Bronchial epithelial cell (primary cell): ENCODE measurements at places on chromosomes 5 and 9.

GRCh38 chr5:174428895-174429294 lies 295.5 kb upstream of the MSX2 start:
- no peak for DNase-seq

- no peak for DNase-seq
Observed at GRCh38 chr9:5665059-5665458, 36.2 kb downstream of the RIC1 start.

DNA sequence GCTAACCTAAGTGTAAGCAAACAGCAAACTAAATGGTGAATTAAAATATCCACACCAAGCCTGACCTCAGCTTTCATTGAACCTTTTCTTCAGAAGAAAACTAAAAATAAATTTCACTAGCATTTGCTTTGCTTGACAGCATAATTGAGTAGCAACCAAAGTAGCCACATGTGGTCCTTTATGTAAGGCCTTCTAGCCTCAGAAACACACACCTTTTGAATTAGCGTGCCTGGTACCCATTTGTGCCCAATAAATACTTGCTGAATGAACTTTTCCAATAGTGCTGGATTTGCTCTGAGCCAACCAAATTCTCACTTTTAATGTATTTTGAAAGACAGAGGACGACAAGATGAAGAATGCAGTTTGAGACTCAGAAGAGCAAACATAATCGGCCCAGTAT lies 2.1 kb upstream of the NIPBL start:
- no peak for DNase-seq

DNA sequence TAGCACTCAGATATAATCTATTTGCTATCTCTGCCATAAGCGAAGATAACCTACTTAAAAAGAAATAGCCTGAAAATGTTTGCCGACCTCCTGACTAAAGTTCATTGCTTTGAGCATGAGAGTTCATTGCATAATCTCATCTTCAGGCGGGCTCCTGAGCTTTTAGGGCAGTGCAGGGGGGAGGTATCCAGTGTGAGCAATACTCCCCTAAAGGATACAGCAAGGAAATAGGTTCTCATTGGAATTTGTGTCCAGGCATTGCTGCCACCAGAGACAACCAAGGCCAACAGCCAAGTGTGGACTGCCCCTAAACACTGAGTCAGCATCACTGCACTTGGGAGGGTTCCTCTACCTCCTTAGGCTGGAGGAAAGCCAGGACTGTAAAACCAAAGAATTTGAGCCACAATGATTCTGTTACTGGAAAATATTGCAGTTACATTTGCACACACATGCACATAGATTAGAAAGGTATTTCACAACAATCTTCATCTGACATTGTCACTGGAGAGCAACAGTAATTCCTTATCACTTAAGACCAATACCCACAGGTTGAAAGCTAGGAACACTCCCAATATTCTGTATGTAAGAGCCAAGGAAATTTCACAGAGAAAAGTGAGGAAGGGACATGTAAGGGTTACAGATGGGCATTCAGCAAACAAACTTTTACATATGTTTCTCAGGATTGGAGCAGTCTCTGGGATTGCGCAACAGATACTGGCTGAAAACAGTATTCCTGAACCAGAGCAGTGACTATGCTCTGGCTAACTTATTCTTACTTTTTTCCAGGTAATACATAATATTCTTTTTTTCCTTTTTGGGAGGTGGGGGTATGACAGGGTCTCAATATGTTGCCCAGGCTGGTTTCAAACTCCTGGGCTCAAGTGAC lies 98.6 kb upstream of the TLE1 start:
- peak; percentile 69 for DNase-seq

DNA sequence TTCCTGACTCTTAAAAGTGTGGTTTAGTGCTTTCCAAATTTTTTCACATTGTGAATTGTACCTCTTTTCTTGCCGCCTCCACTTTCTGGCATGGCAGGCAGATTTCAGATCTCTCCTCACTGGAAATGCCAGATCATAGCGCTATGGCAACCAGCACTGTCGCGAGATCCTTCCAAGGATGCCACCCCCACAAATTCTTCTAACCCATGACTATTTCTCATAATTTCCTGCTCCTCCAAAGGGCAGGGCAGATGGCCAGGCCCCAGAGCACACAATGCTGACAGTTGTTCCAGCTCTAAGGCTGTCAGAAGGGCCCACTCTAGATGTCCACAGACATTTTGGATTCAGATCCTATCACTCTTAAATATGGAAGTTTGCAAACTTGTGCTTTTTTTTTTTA lies 446.2 kb upstream of the RIOK2 start:
- DNase-seq = peak; percentile 46

GRCh38 chr9:93807166-93808074 lies 147.7 kb downstream of the BARX1 start:
- DNase-seq = no peak

DNA sequence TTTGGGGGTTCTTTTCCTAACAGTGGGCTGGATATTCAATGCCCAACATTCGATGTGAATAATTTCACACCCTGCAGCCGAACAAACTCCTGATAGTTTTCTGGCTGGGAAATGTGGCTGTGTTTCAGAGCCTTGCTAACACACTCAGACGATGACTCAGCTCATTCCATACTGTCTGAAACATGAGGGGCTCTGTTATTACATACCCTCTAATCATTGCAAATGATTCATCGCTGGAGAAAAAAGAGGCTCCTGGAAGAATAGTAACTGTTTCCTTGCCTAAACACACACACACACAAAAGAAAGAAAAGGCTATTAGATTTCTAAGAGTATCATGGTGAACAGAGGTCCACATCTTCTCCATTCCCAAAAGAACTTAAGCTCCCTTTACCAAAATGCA lies 75.8 kb downstream of the OXCT1 start:
- peak; percentile 96 for DNase-seq
